ENCODE measurements at places on chromosomes 2 and 18. TPM values are rescaled to one million over a fixed set of nuclear protein-coding genes. Genes with fewer than 3 reads are reported as not detected.

GRCh38 chr2:232485757-232486557 is 1.7 kb downstream of the ECEL1 start:
- DNase-seq, result no peak

GRCh38 chr2:232809349-232810124 is 33.2 kb upstream of the KCNJ13 start:
- DNase-seq, result no peak

GRCh38 chr2:136858656-136859055 is 93.3 kb downstream of the THSD7B start:
- no peak for DNase-seq

DNA sequence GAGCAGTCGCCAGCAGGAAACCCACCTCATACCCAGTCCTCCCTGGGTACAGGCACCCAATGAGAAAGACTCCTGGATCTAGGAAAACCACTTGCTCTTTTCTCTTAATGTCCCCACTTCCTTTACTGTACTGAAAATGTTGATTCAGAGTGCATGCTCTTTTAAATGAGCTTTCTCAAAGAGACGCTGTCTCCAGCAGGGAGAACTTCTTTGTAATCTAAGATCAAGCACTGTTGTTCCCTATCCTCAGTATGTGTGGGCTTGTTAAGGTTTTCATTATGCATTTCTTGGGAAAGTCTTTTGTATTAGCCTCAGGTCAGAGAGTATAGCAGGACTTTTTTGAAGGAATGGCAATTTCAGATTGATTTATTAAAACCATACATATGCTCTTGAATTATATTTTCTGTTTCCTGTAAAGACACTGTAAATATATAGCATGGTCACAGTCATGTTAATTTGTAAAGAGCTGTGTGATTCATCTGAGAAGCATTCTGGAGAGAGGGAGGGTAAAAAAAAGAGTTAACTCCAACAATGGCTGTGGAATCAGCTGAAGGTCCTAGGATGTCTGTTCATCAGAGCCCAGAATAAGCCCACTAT is 178.1 kb downstream of the MGAT5 start:
- no peak for DNase-seq

DNA sequence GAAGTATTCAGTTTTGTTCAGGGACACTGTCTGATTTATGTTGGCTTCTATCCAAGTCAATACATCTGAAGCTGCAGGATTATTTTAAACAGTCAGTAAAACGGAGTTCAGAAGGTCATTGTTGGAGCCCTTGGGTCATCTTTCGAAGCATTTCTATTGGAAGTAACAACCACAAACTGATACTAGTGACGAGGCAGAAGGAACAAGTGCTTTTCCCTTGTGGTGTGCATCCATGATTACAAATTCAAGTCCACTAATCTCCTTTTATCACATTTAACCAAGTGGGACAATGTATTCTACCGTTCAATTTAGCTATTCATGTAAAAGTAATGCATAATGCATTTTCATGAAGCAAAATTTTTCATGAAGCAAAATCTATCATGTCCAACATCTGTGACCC is 76.9 kb downstream of the CD226 start:
- no peak for DNase-seq

- DNase-seq, result no peak
Observed at GRCh38 chr2:124607679-124608078, 582.6 kb downstream of the CNTNAP5 start.

DNA sequence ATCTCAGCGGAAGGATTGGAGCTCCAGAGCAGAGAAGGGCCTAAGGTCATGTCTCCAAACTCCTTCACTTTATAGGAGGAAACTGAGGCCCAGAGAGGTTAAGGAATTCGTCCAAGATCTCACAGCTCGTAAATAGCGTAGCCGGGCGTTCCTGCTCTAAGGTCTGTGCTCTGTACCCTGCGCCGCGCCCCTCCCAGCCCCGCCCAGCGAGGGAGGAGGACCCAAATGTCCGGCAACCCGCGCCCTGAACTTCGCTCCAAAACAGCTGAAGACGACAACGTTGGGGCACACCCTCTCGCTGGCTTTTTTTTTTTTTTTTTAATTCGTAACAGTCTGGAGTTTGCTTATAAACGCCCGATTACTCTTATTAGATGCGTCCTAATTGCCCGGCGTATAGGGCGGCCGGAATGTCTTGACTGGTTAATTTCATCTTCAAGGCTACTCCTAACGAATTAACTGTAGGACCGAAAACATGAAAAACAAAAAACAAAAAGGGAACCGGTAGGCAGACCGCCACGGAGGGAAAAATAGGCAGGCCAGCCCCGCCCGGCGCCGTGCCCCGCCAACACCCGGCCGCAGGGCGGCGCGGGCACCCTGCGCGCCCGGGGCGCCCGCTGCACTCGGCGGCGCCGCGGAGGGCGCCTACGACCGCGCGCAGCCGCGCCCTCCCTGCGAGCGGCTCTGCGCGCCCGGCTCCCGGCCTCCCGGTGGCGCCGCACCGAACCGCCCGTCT is 928 bp upstream of the FOSL2 start:
- peak; percentile 97 for DNase-seq

DNA sequence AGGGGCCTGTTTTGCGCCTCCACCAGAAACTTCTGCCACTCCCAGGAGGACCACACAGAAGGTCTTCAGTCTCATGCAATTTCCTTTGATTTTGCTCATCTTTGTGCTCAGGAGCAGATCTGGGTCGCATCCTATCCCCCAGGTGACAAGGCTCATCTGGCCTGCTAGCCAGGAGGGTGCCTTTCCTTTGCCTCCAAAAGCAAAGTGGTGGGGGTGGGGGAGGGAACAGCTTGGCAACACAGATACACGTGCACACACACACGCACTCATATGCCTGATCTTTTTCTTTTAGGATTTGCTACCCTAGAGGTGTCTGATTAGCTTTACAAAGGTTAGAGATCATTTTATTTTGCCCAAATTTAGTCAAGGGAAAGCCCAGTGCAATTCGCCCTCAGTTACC is 13.8 kb upstream of the SPATA3 start:
- DNase-seq, result no peak

- DNase-seq, result no peak
Observed at GRCh38 chr2:215811003-215811402, 202.3 kb downstream of the MREG start.

- DNase-seq, result no peak
Observed at GRCh38 chr2:163697846-163698637, 37.8 kb downstream of the FIGN start.

DNA sequence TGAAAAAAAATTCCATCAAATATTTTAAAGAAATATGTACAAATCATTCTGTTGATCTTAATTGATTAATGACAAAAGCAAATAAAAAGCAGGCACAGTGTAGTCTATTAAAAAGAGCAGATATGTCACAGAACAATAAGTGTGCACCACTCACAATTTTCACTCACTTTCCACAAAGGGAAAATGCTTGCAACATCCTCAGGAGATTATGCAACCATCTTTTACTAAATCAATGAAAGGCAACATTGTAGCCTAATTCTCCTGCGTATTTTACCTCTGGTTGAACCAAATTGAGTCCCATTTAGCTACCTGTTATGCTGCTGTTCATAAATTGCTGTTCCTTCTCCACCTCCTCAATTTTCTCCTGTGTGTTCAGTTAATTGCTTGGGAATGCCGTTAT is 1346.8 kb upstream of the PIK3C3 start:
- no peak for DNase-seq

DNA sequence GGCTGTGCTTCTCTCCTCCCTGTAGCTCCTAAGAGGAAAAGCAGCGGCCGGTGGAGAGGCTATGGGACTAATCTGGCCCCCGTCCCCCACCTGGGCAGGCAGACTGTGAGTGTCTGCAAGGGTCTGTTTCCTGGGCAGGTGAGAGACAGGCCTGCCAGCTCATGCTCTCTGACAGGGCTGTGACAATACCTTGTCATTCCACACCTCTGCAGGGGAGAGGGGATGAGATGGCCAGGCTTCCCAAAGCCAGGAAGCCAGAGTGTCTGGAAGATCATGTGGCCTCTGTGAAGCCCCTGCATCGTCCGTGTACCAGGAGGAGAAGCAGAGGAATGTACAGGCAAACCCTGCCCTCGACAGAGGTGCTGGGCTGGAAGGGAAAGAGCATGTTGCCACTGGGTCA is 142.5 kb upstream of the GATA6 start:
- DNase-seq, result no peak

ACMSD gene
- total RNA-seq, result not detected

PPIG gene
- total RNA-seq, result 59.2 TPM

ACTG2 gene
- 918 TPM for total RNA-seq

Measured in ureter (tissue), 1 donor.